ENCODE measurements at places on chromosomes 4 and X.

DNA sequence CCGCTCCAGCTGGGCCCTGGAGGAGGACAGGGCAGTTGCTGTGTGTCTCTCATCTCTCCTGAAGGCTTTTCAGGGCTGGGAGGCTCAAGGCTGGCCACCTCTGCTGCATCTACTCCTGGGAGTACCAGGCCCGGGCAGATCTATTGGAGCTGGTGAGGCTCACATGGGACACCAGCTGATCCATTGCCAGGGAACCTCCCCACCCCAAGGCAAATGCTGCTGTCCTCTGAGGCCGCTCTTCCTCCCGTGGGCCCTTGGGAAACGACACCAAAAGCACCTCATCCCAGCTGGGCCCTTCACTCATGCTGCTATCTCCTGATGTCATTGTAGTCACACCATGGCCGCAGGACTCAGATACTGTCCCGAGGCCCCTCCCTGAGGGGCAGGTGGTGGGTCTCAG, 3.6 kb downstream of the UBL4A start:
- no peak for DNase-seq

- no peak for DNase-seq
Observed at GRCh38 chrX:31266203-31267076, 194.6 kb upstream of the FTHL17 start.

GRCh38 chr4:171924746-171925376, 111.7 kb downstream of the GALNTL6 start:
- no peak for DNase-seq

DNA sequence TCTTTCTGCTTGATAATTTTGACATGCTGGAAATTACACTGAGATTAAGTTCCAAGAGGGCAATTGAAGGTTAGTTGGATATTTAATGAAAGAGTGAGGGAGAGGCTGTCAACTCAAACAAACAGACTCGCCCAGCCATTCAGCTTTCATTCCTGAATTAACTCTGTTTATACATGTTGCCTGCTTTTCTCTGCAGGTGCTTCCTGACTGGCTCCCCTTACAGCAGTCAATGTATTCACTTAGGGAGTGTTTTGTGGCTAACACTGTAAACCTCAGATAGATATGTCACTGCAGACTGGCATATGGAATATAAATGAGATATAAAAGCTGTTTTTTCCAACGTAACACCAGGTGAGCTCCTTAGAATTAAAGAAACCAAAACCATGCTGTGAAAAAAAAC, 28.7 kb downstream of the TMPRSS11A start:
- DNase-seq, result no peak

DNA sequence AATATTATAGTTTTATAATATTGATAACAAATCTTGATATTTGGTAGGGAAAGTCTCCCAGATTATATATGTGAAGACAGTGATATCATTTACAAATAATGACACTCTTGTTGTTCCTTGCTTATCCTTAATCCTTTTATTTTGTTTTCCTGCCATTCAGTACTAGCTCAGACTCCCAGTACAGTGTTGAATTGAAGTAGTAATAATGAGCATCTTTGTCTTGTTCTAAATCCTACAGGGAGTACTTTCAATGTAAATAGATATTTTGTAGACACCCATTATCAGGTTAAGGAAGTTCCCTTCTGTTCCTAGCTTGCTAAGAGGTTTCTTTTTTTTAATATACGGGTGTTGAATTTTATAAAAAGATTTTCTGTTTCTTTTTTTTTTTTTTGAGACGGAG, 33.0 kb downstream of the WWC2 start:
- no peak for DNase-seq

DNA sequence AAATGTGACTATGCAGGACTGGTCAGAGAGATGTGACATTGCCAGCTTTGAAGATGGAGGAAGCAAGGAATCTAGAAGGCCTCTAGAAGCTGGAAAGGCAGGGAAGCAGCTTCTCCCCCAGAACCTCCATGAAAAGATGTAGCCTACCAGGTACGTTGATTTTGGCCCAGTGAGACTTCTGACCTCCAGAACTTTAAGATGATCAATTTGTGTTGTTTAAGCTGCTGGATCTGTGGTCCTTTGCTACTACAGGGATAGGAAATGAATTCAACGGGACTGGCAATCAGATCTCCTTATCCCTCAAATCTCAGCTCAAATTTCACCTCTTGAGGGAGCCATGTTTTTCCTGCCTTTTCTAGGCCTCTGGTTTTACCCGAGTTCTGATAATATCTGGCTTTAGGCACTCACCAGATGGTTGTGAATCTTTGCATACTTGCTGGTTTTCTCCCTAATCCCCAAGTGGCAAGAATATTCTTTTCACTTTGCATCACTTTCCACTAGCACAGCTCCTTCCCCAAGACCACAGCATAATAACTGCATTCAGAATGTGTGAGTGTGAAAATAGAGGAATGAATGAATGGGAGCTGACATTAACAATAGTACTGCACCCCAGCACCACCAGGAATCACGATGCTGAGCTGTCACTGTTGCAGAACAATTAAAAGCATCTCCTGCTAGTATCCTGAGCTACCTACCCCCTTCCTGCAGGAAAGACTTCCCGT, 25.5 kb upstream of the TMSB4X start:
- no peak for DNase-seq

- no peak for DNase-seq
Observed at GRCh38 chr4:106423791-106424190, 55.2 kb upstream of the GIMD1 start.

DNA sequence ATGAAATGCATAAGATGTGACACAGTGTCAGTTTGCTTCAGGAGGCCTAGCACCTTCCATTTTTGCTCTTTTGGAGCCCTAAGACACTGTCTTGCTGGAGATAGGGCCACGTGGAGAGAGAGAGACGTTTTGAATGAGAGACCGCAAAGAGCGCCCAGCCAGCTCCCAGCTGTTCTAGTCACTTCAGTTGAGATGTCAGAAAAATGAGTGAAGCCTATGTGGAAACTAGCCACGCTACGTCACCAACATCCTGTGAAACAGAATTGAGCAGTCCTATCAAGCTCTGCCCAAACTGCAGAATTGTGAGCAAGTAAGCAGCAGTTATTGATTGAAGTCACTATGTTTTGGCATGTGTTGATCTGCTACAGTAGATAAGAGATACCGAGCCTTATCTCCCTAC, 13.1 kb downstream of the GPR82 start:
- DNase-seq, result no peak

- no peak for DNase-seq
Observed at GRCh38 chr4:167555338-167556022, 321.2 kb upstream of the SPOCK3 start.

DNA sequence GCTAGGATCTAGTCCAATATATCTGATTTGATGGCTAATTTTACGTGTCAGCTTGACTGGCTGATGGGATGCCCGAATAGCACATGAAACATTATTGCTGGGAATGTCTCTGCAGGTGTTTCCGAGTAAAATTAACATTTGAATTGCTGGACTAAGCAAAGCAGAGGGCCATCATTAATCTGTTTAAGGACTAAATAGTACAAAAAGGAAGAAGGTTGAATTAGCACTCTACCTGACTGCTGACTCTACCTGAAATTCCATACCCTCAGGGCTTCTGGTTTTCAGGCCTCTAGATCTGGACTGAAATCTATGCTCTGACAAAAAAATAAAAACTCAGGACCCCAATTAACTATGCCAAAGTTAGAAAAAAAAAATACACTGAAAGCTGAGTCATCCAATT, 1021.9 kb downstream of the FAM133A start:
- DNase-seq, result no peak

DNA sequence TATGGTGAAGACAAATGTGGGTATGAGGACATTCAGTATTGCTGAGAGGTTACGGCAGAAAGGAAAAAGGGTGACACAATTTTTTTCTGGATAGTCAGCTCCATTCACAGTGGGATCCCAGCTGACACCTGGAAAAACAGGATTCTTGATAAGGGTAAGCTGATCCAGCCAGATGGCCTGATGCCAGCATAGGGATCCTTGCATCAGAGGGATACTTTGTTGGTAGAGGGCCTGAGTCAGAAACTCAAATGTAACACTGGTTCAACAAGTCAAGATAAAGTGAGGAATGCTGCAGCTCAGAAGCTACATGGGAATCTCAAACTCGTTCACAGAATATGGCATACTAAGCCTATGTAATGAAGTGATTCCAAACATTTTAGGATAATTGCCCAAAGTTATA, 726.7 kb downstream of the C4orf33 start:
- no peak for DNase-seq

GRCh38 chr4:126599746-126600145, 1033.0 kb upstream of the INTU start:
- DNase-seq, result no peak

DNA sequence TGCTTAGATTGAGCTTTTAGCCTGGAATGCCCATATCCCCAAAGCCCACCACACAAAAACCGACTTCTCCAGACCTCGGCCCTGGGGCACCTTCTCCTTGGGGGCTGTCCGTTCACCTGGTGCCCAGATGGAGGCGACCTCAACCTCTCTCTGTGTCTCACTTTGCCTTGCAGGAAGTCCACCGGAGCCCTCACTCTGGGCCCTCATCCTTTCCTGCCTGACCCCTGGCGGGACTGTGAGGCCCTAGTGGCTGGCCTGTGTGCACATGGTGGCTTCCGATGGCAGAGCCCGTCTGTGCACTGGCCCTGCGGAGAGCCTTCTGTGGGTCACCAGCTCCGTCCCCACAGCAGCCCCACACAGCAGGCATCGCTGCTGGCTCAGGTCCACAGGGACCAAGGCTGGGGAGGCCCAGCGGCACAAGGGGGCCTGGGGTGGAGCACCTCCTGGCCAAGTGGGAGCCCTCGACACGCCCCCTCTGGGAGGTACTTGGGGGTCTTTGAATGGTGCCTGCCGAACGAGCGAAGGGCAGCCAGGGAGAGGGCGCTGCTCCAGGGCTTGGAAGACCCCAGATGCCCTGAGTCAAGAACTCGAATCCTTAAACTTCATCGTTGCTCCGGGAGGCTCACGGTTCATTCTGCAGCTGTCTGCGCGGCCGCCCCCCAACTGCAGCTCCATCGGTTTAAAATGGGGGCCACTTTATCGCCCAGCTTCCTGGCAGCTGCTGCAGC, 97.2 kb upstream of the ADRA2C start:
- no peak for DNase-seq

DNA sequence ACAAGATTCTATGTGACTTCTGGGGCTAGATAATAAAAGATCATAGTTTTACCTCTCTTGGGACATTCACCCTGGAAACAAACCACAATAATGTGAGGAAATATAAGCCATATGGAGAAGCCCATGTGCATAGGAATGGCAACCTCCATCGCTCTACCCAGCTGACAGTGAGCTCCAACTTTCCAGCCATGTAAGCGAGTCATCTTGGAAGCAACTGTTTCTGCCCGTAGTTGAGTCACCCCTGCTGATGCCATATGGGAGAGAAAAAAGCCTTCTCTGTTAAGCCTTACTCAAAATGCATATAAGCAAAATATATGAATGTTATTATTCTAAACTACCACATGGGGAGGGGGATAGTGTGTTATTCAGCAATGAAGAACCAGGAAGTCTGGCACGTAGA, 31.4 kb upstream of the RELL1 start:
- DNase-seq, result no peak

DNA sequence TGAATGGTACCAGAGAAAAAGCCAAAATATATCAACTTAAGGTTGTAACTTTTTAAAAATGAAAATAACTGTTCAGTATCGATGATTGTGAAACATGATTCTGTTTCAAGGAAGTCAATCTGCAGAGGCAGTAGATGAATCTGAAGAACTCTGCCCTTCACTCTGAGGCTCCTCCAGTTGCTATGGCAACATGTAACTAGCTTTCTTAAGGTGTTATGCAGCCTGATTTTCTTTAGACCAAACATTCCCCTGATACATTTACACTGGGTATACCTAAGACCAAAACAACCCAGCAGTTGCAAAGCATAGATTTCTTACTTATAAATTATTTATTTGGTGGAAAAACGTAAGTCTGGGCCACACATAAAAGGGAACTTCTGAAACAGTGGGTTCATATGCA, 133.6 kb upstream of the RASGEF1B start:
- DNase-seq, result no peak

- DNase-seq, result no peak
Observed at GRCh38 chrX:134025986-134026545, 40.7 kb upstream of the GPC3 start.

DNA sequence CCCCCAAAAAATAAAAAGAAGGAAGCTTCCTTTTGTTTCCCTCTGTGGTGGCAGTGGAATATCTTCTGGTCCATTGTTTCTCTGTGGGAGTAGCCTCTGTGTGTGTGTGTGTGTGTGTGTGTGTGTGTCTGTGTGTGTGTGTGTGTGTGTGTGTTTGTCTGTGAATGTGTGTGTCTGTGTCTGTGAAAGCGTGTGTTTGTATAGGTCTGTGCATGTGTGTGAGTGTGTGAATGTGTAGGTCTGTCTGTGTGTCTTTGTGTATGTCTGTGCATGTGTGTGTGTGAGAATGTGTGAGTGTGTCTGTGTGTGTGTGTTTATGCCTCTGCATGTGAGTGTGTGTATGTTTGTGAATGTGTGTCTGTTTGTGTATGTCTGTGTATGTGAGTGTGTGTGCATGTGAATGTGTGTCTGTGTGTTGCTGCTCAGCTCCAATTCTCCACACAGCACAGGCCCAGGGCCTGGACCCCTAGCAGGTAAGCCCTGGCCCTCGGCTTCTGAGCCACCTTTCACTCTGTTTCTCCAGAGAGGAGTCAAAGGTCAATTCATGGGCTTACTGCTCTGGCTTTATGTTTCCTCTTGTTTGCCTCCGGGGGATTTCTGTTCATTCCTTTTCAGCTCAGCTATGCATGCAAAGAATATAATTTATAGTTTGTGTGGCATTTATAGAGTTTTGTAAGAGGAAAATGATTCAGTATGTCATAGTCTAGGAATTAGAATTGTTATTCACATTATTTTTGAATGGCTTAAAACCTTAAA, 89.8 kb downstream of the UCHL1 start:
- no peak for DNase-seq

DNA sequence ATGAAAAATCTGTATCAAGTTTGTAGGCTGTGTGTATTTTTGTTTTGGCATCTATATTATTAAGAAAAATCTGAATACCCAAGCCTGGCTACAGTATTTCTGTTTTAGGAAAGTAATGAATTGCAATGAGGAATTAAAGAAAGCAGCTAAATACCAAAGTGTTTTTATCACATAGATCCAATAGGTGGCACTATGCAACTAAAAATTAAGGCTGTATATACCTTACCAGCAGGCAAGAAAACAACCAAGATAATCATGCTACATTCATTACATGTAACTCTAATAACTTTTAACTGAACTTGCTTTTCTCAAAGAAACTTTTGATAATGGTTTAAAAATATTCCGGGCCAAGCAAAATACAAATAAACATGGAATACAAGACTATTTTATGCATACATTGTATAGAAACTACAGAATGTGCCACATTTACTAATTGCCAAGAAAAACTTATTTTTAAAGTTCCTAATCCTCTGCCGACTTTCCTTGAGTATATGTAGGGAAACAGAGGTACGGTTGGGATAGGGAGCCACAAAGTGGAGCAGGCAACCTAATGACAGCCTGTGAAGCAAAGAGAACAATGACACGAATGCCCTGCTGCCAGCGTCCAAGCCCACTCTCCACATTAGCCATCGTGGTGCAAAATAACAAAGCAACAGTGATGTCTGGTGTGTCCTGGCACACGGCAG, 63.7 kb downstream of the SEC24D start:
- DNase-seq, result no peak

DNA sequence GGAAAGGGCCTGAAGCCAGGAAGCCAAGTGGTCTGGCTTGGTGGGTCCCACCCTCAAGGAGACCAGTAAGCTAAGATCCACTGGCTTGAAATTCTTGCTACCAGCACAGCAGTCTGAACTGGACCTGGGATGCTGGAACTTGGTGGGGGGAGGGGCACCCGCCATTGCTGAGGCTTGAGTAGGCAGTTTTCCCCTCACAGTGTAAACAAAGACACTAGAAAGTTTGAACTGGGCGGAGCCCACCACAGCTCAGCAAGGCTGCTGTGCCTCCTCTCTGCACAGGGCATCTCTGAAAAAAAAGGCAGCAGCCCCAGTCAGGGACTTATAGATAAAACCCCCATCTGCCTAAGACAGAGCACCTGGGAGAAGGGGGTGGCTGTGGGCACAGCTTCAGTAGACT, 63.1 kb downstream of the AFM start:
- DNase-seq, result no peak

Measured in stimulated activated CD8-positive, alpha-beta memory T cell treated with anti-CD3 and anti-CD28 coated beads, Interleukin-4, amount 100 ng/mL, for 1 hour (primary cell).